Stimulated activated naive CD4-positive, alpha-beta T cell treated with Interleukin-2 at 50 U/mL for 16 hours (primary cell): ENCODE measurements at places on chromosomes 6 and 20.

GRCh38 chr6:108736832-108737231, 111.4 kb upstream of the ARMC2 start:
- DNase-seq = no peak

DNA sequence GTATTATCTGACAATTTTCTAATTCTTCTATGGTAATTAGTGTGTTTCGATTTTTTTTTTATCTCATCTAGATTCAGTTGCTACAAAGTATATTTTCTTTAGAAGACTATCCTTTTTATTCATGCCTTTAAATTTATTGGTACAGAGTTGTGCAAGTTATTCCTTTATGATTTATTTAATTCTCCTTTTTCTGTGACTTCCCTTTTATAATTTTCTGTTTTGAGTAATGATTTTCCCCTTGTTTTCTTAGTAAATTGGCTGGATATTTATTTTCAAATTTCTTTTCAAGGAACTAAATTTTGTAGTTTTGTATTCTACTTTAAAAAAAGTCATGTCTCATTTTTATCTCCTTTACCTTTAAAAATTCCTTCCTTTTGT, 2.4 kb upstream of the IL22RA2 start:
- DNase-seq = no peak

GRCh38 chr6:106439459-106439858, 78.9 kb downstream of the CRYBG1 start:
- no peak for DNase-seq

- no peak for DNase-seq
These were observed 100.5 kb downstream of the ASCC3 start for GRCh38 chr6:100780648-100781047.

DNA sequence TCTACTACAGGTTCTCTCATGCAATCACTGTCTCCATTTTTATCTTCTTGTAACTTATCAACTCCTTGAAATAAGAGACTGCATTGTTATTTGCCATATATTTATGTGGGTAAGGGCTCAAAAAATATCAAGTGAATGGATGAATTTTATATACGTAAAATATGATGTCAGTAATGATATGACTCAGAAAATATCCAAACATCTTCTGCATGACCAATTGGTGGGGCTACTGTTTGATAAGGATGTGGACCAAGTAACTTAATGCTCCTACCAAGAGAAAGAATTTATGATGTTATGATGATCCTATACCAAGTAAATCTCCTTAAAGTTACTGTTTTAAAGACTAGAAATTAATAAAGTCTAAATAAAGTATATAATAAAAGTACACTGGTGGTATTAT, 103.7 kb downstream of the OGFRL1 start:
- DNase-seq = no peak

GRCh38 chr6:155122199-155122950, 127.3 kb downstream of the TIAM2 start:
- DNase-seq = no peak

DNA sequence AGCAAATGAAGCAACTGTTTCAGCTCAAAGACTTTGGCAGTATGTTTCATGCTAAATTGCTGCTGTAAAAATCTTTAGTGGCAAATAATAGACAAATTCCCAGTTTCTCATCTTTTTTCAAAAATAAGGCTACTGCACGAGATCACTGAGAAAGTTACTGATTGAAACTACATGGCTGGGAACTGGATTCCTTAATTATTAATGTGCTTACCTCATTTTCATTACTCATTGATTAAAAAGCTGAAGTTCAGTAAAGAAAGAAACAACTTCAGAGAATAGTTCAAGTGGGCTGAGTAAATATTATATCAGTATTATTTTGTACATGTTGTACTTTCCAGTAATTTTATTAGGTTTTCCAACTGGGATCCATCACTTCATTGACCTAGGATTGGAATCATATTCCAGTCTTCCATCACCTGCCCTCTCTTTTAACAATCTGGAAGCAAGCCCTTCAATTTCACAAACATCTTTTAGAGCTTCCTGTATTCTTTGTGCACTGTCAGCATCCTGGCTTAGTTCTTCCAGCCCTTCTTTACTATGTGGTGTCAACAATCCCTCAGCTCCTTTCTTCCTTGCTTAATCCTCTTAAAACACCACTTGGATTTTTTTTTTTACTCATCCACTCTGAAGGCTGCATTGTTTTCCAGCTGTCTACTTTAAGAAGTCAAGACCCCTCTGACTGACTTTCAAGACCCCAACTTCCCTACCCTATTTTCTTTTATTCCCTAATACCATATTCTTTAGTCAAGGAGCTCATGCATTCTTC, 4.3 kb downstream of the MEI4 start:
- no peak for DNase-seq

DNA sequence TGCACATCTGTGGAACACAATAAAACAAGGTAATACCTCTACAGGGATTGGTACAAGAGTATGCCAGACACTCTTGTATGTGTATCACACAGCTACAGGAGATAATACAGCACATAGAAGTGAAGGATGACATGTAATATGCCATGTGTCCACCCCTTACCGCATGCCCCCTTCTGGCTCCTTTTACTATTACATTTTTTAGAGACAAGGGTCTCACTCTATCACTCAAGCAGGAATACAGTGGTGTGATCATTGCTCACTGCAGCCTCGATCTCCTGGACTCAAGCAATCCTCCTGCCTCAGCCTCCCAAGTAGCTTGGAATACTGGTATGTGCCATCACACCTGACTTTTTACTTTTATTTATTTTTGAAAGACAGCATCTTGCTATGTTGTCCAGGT, 4.2 kb upstream of the NCR3 start:
- no peak for DNase-seq

- DNase-seq = no peak
These were observed 47.3 kb downstream of the STAU1 start for GRCh38 chr20:49140834-49141233.

- DNase-seq = no peak
These were observed 71.4 kb upstream of the PBOV1 start for GRCh38 chr6:138289739-138290138.

GRCh38 chr6:52186480-52186879, 305 bp downstream of the IL17A start:
- no peak for DNase-seq

DNA sequence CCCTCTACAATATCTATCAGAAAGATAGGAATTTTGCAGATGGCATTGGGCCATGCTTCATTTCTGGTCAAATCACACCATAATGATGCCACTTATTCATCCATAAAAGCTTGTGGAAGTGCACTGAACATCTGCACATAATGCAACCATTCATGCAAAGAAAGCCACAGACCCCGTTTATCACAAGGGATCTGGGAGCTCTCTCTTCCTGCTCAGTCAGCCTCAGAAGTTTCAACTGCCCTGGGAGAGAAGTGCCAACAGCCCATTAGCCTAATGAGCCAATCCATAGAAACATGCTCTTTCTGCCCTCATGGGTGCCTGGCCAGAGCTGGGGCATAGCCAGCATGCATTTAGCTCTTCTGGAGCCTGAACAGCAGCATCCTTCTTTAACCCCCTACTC, 85.8 kb downstream of the SLC35F1 start:
- no peak for DNase-seq

DNA sequence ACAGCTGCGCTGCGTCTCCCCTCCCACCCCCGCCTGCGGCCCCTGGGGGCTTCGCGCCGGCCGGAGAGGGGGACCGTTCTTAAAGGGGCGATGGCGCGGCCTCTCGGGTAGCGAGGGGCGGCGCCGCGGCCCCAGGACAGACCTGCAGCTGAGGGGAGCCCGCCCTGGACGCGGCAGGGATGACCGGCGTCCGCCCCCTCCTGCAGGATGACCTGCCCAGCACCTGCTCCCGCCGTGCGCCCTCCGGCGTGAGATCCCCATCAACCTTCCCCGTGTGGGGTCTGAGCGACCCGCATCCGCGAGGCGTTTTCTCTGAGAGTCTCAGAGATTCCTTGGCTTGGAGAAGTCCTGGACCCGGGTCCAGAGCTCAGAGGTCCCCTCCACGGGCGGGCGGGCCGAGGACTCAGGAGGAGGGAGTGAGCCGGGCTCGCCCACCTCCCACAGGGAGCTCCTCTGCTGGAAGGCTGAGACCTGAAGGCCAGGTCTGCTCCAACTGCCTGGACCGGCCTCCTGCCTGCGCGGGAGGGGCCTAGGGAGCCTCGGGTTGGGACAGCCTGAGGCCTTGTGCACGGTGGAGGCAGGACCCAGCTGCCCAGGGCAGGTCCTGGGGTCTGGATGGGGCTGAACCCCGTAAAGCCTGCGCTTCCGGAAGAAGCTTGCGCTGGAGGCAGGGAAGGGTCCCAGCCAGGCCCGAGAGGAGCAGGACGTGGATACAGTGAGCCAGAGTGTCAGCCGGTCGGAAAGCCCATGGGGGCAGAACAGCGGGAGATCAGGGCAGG, 532 bp upstream of the NKAIN4 start:
- DNase-seq = no peak

GRCh38 chr6:36679043-36679833, 724 bp downstream of the CDKN1A start:
- no peak for DNase-seq

DNA sequence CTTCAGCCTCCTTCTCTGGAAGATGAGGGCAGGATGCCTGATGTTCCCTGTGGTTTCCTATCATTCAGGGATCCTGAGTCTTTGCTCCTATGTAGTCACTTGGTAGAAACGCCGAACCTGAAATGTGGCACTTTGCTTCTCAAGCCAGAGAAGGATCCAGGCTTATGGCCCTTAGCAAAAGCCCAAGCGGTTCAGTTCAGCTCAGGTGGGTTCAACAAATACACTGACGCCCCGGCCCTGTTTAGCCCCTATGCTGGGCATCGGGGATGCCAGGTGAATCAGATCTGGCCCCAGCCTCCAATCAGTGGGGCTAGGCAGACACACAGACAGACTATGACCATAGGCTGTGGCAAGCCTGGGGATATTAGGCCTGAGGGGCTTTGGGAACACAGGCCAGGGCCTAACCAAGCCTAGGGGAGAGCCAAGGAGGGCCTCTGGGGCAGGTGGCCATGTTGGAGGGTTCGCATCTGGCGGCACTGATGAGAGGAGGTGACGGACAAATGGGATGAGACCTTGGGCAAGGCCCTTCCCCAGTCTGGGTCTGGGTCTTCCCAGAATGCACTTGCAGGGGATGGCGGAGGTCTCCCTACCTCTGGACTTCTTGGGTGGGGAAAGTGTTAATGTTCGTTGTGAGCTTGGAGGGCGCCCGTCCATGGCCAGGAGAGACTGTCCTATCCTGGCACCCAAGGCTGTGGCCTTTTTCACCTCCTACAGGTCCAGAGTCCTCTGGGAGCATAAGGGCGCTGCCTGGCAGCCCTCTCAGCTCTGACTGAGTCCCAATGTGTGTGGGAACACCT, 17.6 kb upstream of the SRC start:
- DNase-seq = no peak

DNA sequence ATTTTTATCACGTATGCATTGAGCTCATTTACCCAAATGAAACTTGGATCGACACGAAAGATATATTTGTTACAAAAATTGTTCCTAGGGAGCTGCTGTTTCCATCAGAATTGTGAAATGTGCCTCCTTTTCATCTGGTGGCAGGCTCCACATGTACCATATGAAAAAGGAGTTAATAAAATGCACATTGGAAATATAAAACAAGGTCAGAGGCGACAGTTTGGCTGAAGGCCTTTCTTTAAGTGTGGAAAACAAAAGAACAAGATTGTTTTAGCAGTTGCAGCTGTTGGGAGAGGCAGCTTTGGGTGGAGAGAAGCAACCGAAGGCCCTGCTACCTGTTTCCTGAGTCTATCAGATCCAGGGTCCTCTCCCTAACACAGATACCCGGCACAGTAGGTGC, 334.5 kb upstream of the NT5E start:
- no peak for DNase-seq
